ENCODE measurements at places on chromosomes 1 and 21.

GRCh38 chr1:18719786-18720451 lies 89.3 kb downstream of the PAX7 start:
- DNase-seq, result no peak

DNA sequence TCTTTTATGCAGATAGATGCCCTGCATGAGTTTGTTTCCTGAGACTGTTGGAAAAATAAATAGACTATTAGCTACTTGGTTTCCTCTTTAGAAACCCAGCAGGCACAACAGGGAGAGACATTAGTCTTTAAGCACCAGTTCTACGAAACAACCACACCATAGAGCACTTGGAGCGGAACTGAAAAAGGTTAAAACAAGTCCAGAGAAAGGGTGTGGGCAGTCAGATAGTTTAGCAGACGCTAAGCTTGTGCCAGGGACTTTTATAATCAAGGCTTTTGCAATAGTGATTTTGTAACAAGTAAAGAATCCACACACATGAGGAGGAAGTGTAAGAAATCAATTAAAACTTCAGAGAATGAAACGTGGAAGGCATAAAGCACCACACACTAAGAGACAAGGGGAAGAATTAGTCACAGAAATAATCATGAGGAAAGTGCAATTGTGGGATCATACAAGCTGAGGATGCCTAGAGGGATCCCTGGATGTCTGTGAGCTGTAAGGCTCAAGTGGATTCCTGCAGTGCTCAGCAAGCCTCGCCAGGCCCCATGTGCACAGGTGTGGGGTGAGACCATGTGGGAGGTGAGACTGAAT lies 37.8 kb upstream of the TLR5 start:
- no peak for DNase-seq

DNA sequence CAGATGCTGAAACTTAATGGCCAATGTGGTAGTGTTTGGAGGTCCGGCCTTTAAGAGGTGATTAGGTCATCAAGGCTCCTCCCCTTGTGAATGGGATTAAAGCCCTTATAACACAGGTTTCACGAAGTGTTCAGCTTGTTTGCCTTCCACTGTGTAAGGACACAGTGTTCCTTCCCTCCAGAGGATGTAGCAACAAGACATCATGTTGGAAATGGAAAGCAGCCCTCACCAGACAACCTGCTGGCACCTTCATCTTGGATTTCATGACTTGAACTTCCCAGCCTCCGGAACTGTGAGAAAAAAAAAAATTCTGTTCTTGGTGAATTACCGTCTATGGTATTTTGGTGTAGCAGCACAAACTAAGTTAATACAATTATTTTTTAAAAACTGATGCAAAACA lies 613.8 kb downstream of the KIF26B start:
- DNase-seq, result no peak

- DNase-seq, result no peak
Measured at GRCh38 chr1:91606546-91607078, 106.0 kb downstream of the CDC7 start.

- no peak for DNase-seq
Measured at GRCh38 chr1:224668984-224669383, 52.9 kb downstream of the CNIH3 start.
